ENCODE measurements at places on chromosomes 1 and 21.
A peak's percentile ranks its signal among the peaks of the same experiment; 100 is the strongest.

DNA sequence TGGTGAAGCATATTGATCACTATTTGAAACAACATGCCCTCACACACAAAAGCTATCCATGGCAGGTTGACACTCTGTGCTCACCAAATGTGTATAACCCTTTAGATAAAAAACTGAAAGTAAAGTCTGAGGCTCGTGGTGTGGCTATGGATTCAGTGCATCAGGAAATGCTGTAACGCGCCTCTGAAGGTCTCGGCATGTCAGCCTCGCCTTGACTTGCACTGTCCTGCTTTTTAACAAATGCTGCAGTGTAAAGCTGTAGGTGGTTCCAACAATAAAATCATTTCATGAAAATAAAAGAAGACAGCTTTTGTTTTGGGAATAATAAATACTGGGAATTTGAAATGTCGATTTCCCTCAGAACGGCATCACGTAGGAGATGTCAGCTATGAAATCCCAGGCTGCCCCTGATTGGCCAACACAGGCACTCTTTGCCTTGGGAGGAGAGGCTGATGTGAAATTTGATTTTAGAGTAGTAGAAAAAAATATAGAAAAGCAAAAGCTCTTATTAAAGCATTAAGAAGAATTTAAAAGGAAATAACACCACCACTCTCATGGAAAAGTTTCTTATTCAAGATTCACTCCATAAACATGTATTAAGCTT is 168.2 kb downstream of the DSCAM start:
- no peak for DNase-seq

DNA sequence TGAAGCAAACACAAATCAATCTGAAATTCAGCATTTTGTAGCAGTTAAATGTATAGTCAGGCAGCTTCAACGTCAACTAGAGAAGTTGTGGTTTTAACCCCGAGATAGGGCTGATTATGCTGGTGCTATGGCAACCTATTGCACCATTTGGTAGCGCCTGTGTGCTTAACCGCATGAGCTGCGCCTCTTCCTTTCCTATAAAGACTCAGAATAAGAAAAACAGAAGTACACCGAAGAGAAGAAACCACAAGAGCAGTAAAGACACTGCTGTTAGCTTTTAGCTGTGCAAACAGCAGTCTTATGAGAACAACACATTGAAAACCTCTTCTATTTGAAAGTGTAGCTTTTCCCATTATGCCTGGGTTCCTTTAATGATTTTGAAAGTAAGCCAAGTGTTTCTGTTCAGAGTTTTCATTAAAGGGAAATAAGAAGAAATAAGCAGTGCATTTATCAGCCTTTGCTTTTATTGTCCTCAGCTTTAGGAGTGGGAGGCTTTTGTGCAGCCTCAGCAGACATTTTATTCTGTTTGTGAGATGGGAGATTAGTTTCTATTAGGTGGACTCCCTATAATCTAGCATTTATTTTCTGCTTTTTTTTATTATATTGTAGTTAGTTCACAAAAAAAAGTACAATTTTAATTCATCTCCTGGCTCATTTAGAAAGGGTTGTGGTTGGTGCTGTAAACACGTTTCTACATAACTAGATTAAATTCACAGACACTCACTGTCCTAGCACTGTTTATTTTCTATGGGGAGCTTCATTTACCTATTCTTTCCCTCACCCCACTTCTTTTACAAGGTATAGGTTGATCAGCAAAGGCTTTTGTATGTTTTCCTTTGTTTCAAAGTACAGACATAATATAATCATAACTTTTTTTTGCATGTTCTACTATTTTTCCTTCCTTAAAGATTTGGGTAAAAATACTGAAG is 43.3 kb downstream of the PTPRC start:
- peak; percentile 53 for DNase-seq

DNA sequence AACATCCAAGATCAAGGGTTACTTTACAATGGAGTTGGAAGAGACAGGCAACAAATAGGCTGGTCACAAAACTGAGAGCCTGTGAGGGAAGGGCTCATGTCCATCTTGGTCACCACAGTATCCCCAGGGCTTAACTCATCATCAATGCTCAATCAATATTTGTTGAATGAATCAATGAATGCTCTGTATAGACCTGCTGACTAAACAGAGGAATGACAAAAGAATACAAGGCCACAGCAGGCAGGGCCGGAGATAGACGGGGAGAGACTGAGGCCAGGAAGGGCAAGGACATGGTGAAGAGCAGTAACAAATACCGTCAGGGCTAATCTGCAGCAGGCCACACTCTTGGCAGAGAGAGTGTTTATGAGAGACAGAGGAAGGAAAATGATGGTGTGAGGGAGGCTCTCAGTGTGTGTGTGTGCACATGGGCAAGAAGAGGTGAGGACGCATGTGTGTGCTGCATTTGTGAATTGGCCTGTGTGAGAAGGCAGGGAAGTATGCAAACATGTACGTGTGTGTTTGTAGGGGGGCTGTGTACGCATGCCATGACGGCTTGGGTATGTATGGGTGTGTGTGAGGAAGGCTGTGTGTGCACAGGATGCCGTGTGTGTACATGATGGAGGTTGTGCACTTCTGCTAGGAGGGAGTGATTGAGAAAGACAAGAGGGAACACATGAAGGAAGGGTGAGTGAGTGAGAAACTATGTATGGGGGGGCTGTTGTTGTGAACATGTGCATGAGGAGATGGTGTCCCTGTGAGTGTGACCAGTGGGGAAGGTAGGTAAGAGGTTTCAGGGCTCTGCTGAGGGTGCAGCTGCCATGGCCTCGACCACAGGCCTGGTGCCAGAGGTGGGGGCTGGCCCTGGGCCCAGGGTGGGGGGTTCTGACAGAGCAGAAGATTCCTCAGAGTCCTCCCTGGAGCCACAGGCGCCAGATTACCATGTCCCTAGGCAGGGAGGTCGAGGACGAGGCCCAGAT is 15.4 kb downstream of the AHDC1 start:
- no peak for DNase-seq

GRCh38 chr1:31734582-31735107 is 29.5 kb downstream of the ADGRB2 start:
- DNase-seq, result no peak

DNA sequence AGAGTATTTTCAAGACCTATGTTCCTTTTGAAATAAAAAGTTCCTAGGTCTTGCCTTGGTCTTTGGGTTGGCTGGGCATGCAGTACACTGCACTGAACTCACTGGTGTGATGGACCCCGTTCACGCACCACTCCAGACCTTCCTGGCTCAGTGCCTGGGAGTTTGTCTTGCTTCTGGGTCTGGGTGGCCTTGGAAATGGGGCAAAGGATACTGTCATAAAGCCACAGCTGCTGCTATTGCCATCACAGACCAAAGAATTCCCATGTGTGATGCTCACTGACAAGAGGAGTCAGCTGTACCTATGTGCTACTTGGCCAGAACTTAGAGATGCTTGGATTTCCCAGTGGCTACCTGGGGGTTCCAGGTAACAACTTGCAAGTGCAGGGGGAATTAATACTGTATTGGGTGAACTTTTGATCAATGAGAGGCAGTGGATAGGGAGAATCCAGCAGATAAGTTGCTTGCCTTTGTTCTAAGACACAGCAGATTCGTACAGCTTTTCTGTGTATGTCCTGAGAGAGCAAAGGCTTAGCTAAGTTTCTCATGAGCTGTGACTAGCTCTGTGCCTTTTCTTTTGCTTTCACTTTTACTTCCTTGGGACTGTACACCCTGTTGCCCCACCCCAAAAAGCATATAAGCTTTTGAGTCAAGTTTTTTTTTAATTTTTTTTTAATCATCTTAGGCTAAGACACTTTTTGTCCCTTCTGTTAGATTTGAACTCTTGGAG is 115.3 kb downstream of the RUNX1 start:
- no peak for DNase-seq

- no peak for DNase-seq
Measured at GRCh38 chr1:227343206-227343605, 24.9 kb upstream of the CDC42BPA start.

GRCh38 chr1:161207173-161207572 is 5.0 kb downstream of the NDUFS2 start:
- DNase-seq, result no peak

- DNase-seq, result no peak
Measured at GRCh38 chr1:114702737-114703136, 7.4 kb upstream of the AMPD1 start.

- DNase-seq, result no peak
Measured at GRCh38 chr1:199946305-199947155, 81.0 kb upstream of the NR5A2 start.

DNA sequence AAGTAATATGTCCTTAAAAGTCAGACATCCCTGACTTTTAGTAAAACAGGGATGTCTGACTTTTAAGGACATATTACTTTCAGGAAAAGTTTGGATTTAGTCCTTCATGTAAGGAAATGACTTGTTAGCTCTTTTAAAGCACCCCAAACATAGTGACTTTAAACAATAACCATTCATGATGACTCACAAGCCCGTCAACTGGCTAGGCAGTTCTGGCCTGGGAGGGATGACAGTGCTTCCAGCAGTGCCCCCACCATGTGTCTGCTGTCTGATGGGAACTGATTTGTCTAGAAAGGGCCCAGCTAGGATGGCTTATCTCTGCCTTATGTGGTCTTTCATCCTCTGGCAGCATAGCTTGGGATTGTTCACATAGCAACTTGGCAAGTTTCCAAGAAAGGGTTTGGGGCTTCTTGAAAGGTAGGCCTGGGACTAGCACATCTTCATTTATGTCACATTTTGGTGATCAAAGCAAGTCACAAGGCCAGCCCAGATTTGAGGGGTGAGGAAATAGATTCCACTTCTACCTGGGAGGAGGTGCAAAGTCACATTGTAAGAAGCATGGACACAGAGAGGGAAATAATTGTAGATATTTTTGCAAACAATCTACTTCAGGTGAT is 143.5 kb downstream of the C1orf94 start:
- no peak for DNase-seq

- no peak for DNase-seq
Measured at GRCh38 chr1:97827887-97828286, 92.9 kb downstream of the DPYD start.

DNA sequence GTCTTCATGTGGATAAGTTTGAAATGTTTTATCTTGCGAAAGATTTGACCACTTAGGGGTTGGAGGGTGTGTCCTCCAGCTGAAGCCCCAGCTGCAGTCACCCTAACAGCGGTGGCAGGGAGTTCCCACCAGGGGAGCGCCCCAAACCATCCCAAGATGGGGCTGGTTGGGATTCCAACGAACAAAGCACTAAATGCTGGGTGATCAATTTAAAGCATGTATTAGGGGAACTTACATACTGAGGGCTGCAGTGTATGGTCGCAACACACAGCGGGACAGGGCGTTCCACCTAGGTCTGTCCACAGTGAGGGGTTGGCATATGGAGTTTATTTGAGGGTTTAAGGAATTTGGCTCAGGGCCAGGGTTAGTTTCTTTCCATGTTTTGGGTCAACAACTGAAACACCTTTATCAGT is 26.3 kb downstream of the SLC37A1 start:
- no peak for DNase-seq

DNA sequence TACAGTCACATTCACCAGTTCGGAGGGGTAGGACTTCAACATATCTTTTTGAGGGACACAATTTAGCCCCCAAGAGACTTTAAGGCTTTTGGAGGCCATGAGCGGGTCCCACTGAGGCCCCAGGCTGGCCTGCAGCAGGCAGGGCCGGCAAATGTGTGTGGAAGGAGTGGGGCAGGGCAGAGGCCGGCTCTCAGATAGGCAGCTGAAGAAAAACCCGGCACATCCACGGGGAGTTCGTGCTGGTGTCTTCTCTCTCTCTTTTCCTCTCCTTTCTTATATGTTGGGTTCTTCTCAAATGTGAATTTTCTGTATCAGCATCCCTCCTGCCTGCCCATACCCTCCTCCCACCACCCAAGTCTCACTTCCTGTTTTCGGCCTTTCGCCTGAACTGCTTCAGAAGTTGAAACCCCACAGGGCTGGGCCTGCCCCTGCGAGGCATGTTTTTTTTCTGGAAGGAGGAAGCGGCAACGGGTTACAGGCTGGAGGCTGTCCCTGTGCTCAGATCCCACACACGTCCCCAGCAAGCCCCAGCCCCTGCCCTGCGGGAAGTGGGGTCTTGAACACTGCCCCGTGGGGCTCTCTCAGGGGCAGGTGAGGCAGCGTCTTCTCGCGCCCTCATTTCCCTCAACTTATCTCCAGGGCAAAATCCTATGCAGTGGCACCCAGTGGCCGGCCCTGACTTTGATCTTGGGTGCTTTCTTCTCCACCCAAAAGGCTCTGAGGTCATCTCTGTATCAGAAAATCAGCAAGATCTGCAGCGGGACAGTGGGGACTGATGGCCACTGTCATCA is 9.7 kb upstream of the UMODL1 start:
- DNase-seq, result no peak

GRCh38 chr1:150808121-150808520 is at the start of gene CTSK:
TSS of gene CTSK (minus strand) at chr1:150808260. CDS start at chr1:150806805, 1,455 bp downstream.
- no peak for DNase-seq

- DNase-seq, result no peak
Measured at GRCh38 chr1:239387304-239388158, 1.2 kb downstream of the CHRM3 start.

DNA sequence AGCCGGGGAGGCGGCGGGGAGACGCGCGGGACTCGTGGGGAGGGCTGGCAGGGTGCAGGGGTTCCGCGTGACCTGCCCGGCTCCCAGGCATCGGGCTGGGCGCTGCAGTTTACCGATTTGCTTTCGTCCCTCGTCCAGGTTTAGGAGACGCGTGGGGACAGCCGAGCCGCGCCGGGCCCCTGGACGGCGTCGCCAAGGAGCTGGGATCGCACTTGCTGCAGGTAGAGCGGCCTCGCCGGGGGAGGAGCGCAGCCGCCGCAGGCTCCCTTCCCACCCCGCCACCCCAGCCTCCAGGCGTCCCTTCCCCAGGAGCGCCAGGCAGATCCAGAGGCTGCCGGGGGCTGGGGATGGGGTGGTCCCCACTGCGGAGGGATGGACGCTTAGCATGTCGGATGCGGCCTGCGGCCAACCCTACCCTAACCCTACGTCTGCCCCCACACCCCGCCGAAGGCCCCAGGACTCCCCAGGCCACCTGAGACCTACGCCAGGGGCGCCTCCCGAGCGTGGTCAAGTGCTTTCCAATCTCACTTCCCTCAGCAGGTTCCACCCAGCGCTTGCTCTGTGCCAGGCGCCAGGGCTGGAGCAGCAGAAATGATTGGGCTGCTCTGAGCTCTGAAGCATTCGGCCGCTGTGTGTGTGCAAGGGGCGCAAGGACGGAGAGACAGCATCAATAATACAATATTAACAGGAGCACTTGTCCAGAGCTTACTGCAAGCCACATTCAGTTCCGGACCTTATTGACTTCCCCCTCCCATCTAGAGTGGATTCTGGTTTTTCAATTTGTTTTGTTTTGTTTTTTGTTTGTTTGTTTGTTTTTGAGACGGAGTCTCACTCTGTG is 10.3 kb downstream of the SIM2 start:
- no peak for DNase-seq
